Activated CD8-positive, alpha-beta memory T cell treated with anti-CD3 and anti-CD28 coated beads for 1 hour (primary cell): ENCODE measurements at places on chromosomes 4 and X.

- DNase-seq, result no peak
Measured at GRCh38 chr4:139972305-139972704, 181.7 kb downstream of the MAML3 start.

GRCh38 chr4:61243962-61244361 is 43.8 kb downstream of the ADGRL3 start:
- DNase-seq, result no peak

- DNase-seq, result no peak
Measured at GRCh38 chr4:163228648-163229047, 62.0 kb upstream of the NAF1 start.

DNA sequence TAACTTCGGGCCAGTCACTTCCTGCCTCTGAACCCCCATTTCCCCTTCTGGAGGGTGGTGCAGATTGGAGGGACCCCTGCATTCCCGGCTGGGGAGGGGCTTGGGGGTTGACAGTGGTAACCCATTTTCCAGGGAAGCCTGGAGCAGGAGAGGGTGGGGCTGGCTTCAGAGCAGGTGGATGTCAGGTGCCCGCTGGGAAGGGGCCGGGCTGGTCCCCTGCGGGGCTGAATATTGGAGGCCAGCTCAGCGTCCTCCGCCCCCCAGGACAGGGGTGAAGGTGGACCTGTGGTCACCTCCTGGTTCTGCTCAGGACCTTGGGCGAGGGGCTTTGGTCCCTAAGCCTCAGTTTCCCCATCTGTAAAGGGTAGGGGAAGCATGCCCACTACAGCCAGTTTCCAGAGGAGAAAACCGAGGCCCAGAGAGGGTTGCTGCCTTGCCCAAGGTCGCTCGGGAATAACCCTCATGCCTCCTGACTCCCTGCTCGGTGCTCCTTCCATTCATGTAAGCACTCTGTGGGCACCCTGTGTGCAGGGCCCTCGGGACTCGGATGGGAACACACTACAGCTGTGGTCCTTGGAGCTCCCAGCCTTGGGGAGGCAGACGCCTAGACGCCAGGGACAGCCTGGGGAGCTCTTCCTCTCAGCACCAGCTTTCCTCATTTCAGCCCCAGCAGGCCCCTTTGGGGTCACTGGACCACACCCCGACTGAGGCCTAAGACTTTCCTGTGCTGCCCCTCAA is 683 bp downstream of the MAN2B2 start:
- DNase-seq, result no peak

- DNase-seq, result no peak
Measured at GRCh38 chr4:185786422-185786821, 25.6 kb downstream of the SORBS2 start.

DNA sequence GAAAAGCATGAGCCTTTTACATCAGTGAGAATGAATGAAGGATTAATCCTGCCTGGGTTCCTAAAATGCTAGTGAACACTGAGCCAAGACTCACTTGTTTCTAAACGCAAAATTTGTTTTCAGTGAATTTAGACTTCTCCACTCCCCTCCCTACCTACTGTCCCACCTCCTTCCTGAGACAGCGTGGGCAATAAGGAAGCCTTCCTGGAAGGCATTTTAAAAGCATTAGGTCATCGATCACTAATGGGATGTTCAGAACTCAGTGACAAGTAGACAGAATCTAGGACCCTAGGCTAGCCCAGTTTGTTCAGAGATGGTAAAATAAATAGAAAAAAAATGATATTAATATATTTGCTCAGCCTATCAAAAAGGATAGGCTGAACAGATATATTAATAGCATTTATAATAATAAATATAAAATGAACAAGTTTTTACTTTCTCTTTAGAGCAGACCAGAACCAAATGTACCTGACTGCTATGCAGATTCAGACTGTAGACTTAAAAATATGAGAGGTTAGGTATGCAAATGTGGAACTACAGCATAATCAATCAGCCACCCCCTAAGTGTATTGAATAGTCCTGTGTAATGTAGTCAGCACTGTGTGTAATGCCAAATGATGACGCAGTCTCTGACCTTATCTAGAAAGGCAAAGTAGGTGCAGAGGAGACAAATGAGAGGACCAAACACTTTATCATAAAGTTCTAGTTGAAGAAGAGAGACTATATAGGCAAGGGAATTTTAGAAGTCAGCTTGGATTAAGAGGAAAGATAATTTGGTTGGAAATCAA is 331.1 kb downstream of the GPAT3 start:
- no peak for DNase-seq

GRCh38 chr4:58776627-58777026 is 1666.4 kb upstream of the IGFBP7 start:
- DNase-seq, result no peak

GRCh38 chr4:25915353-25915705 is 1.3 kb downstream of the SMIM20 start:
- no peak for DNase-seq

- DNase-seq, result no peak
Measured at GRCh38 chrX:27446423-27446822, 16.7 kb downstream of the PPP4R3C start.

DNA sequence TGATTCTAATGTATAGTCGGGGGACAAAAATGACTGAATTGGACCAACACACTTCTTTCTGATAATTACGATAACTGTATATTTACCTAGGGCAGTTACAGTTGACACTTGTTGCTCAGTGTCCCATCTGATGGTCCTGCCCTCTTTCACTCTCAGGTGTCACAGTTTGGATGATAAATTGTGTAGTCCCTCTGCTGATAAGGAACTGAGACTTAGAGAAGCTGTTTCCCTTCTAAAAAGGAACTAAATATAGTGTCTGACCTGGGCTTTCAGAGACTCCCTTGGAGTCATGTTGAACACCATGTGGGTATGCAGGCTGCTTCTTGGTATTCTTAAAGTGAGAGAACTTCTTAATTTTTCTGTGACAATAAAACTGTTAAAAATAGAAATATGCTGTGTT is 23.7 kb upstream of the PNPLA4 start:
- no peak for DNase-seq

GRCh38 chr4:99723612-99724011 is 66.0 kb upstream of the C4orf54 start:
- no peak for DNase-seq

- DNase-seq, result no peak
Measured at GRCh38 chr4:24611575-24611974, 27.2 kb upstream of the DHX15 start.

- DNase-seq, result no peak
Measured at GRCh38 chrX:135605906-135606305, 85.4 kb downstream of the INTS6L start.

GRCh38 chrX:155757046-155757759 is 123.9 kb upstream of the VAMP7 start:
- DNase-seq, result no peak

DNA sequence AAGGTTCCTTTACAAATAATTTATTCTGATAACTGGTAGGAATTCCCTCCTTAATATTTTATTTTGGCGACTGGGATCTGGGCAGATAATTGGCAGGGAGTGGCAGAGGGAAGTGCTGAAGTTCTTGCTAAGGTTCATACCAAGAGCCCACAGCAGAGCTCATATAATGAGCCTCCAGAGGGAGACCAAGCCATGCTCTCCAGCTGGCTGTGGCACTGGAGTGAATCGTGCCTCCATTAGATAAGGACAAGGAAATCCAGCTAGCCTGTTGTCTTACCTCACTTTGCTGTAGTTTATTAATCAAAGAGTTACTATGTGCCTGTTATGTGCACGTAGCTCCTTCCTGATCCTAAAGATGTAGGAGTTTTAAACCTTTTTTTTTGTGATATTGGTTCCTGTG is 1.3 kb downstream of the ASB12 start:
- no peak for DNase-seq

- no peak for DNase-seq
Measured at GRCh38 chrX:106780264-106780663, 22.2 kb upstream of the TBC1D8B start.

GRCh38 chr4:15714646-15715435 is 12.0 kb downstream of the BST1 start:
- DNase-seq, result no peak

DNA sequence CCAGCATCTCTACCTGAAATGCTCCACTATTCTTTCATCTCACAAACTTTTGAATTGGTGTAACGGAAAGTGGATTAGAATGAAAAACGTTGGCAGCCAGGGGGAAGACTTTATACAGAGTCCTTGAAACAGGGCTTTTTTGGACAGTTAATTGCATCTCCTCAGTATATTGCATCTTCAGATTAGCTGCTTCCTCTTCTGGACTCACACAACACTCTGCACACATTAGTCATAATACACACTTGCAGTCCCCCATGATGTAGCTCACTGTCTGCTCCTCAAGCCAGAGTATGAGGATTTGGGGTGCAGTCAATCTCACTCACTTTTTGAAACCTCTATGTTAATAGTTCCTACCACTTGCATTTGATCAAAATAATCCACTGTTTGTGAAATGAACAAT is 101.0 kb downstream of the ADGRA3 start:
- no peak for DNase-seq

- DNase-seq, result no peak
Measured at GRCh38 chr4:184473499-184474262, 669 bp downstream of the IRF2 start.

DNA sequence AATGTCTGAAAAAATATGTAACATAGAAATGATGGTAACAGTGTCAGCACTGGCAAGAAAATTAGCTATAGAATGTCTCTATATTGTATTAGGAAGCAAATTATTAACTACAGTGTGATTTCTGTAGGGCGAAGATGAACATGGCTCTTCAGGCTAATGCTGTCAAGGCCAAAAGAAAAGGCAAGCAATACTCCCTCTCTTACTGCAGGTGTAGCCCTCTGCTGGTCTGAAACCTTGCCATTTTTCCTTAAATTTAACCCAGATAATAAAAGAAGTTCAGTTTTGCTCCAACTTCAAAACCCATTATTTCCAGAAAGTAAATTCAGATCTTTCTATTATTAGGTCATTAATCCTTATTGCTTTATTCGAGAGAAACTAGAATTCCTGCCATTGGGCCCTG is 215.9 kb downstream of the LRBA start:
- DNase-seq, result no peak

DNA sequence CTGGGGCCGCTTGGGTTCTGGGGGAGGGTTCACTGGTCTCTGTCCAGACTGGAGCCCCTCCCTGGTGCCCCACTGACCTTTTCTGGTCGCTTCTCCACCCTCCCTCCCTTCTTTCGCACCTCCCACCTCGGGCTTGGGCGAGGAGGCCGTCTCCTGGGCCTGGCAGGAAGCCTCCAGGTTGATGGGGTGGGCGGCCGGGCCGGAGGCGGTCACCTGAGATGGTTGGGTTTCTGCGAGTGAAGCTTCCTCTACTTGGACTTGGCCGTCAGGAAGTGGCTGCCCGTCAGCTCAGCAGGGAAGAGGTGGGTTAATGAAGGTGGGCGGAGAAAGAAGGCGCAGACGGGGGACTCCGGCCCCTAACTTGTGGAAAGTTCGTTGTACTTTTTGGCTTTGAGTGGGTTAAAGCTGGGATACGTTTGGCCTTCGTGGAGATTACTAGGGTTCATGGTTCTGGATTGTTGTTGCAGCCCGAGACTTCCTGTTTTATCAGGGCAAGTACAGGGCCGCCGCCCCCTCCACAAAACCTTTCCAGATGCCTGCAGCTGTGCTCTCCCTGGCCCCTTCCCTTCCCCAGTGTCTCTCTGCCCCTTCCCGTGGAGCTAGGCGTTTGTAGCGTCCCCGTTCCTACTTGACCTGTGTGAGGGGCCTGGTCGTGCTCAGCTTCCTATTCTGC is 1.2 kb downstream of the AKAP17A start:
- no peak for DNase-seq

DNA sequence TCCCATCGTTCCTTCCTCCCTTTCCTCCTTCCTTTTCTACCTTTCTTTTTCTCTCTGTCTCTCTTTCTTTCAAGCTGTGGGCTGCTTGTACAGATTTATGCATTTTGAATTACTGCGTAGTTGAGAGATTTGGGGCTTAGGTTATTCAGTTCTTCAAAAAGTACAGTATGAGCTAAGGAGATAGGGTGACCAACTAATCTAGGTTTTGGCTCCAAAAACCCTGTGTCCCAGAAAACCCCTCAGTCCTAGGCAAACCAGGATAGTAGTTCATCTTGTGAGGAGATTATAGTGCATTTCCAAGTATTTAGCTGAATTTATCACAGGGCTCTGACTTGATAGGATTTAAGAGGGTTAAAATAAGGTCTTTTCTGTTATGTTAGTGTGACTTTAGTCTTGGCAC is 64.5 kb downstream of the NFKB1 start:
- no peak for DNase-seq

- no peak for DNase-seq
Measured at GRCh38 chr4:140893939-140894338, 137.8 kb upstream of the TBC1D9 start.

DNA sequence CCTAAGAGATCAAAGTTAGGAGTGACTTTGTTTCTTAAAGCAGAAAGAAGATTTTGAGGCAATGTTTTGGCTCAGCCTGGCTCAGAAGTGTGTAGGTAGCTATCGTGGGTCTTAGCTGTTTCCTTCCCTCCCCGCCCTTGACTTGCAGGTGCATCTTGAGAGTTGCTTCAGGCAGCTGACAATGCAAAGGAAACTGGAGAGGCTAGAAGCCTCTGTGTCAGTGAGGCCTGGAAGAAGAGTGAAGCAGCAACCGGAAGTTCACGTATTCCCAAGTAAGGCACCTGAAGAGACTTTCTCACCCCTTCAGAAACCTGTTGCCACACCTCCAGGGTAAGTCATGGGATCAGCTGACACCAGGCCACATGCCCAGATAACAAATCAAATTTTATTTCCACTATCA is 10.6 kb upstream of the XKRX start:
- DNase-seq, result no peak

- no peak for DNase-seq
Measured at GRCh38 chrX:627995-628394, 2.6 kb upstream of the SHOX start.

- no peak for DNase-seq
Measured at GRCh38 chr4:119170195-119170594, 34.6 kb downstream of the MYOZ2 start.

GRCh38 chr4:184598753-184599491 is 50.3 kb downstream of the CASP3 start:
- no peak for DNase-seq

GRCh38 chrX:69299285-69299684 is 134.0 kb upstream of the PJA1 start:
- DNase-seq, result no peak

DNA sequence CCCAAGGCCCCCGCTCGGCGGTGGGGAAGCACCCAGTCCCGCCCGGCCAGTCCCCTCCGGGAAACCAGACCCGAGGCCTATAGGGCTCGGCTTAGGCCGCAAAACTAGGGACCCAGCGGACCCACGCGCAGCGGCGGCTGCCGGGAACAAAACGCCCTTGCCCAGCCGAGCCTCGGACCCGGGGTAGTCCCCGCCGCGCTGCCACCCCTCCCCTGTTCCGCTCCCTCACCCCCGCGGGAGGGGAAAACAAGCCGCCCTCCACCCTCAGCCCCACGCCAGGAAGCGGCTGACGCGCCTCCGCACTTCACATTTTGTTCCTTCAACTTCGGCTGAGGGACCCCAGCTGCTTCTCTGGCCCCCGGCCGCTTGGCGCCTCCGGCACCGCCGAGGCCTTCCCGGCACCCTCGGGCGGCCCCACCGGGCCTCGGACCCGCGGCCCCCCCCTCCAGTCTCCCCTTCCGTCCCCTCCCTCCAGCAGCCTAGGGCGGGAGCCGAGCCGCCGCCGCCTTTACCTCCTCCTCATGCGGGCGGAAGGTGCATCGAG is 694 bp downstream of the PDS5A start:
- no peak for DNase-seq

- DNase-seq, result no peak
Measured at GRCh38 chr4:174521800-174522182, 497 bp downstream of the HPGD start.

GRCh38 chr4:78569306-78569821 is 17.8 kb downstream of the ANXA3 start:
- no peak for DNase-seq
